Astrocyte of the spinal cord (primary cell): ENCODE measurements at places on chromosomes 4 and X.

- DNase-seq = no peak
These were observed 238.6 kb downstream of the RAPGEF2 start for GRCh38 chr4:159341522-159341921.

- DNase-seq = no peak
These were observed 64.5 kb downstream of the FTHL17 start for GRCh38 chrX:31007321-31007720.

DNA sequence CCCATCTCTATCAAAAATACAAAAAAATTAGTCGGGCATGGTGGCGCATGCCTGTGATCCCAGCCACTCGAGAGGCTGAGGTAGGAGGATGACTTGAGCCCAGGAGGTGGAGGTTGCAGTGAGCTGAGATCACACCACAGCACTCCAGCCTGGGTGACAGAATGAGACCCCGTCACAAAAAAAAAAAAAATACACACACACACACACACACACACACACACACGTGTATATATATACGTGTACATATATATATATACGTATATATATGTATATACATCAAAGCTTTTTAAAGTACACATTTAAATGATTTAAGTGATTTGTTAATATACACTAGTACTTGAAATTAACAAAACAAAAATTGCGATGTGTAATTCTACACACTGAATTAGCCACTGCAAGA lies 6.0 kb downstream of the FBXW7 start:
- no peak for DNase-seq

DNA sequence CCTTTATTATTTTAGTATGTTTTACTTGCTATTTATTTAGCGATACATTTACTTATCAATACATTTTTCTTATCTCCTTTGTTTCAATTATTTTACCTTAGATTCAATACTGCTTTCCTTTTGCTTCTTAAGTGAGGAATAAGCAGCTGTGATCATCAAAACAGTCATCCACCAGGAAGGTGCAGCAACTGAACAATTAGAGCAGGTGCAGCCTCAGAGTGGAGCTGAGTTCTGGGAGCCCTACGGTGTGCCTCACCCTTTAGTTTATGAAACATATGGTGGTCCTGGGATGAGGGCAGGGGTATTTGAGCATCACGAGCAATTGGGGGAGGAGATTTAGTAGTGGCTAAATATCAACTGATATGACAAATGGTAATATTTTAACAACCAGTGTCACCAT lies 111.0 kb downstream of the FRYL start:
- no peak for DNase-seq

GRCh38 chrX:108072746-108073145 lies 18.6 kb downstream of the PSMD10 start:
- DNase-seq = peak; percentile 76

GRCh38 chr4:1466034-1466862 lies 60.0 kb upstream of the NKX1-1 start:
- DNase-seq = no peak

DNA sequence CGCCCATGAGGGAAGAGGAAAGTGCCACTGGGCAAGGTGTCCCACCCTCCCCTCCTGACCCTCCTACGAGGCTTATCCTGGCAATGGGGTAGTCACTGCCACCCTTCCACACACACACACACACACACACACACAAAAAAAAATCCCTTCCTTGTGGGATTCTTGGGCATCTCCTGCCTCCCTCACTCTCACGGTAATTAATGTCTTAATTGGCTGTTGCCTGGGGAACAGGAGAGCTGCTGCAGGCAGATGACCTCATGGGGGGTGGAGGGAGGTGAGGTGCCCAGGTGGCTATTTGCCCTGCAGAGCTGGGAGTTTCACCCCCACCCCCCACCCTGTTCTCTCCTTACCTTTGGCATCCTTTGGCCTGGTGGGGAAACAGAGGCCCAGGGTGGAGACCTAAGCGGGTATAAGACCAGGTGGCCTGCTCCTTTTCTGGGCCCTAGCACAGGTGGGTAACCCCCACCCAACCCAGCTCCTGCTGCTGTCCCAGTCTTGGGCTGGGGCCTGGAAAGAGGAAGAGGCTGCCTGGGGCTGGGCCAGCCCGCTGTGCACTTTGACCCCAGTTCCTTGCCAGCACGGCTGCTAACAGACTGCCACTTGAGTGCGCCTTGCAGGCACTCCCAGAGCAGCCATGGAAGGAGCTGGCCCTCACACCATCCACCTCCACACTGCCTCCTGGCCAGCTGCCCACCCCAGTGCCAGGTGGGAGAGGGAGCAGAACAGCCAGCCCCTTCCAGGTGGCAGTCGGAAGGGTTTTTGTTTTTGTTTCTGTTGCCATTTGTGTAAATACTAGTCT lies 12.6 kb downstream of the EFNB1 start:
- no peak for DNase-seq

GRCh38 chr4:11912886-11913285 lies 484.2 kb upstream of the HS3ST1 start:
- DNase-seq = peak; percentile 24
